NCI-H1436 treated with DMSO at 0.1 percent for 48 hours (cell line): ENCODE measurements at places on chromosomes 12 and 14.

DNA sequence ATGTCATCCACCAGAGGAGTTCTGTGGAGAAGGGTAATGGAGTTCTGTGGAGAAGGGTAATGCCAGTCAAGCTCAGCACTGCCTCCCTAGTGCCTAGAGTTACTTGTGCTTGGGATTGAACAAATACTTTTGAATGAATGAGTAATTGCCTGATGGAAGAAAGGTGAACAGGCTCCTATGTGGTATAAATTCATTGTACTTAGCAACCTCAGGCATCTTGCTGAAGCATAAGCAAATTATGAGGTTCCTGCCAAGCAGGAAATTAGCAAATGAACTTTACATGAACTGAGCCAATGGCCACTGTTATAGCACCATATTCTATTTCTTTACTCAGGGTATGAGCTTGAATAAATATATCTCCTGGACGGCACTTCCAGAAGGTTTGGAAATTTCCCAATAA is 1047.2 kb downstream of the SLC6A15 start:
- no peak for DNase-seq

GRCh38 chr12:131991816-131992430 is 42.2 kb downstream of the EP400 start:
- no peak for DNase-seq

GRCh38 chr12:114668151-114668885 is 15.7 kb downstream of the TBX3 start:
- no peak for DNase-seq

DNA sequence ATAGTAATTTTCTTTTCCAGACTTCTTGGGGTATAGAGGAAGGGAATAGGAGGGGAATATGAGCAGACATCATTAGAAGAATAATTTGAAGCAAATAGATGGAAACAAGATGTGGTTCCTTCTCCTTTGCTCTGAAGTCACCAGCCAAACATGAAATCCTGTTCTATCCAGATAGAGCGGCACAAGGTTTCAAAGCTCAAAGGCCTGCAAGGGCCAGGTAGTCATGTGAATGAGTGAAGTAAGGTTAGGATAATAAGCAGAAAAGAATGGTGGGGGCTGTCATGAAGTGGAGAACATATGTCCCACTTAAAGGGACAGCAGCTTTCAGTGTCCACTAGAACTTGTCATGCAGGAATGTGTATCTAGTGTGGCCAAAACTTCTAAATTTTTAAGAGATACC is 2.5 kb upstream of the IKZF4 start:
- no peak for DNase-seq

DNA sequence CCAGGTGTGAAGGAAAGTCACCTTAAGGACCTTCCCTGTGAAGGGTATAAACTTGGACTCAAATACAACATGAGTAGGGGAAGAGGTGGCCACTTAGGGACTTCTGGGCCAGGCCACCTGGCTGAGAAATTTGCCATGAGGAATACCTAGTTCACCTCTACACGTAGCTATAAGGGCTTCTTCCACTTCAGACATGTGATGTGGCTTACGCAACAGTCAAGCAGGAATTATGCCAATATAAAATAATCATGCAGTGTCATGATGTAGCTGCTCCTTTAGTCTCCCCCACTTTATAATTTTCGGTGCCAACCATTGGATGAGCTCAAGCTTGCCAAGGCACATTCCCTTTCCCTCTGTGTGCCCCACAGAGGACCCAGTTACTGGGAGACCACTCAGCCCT is 166.6 kb upstream of the BCL2L14 start:
- DNase-seq: no peak

DNA sequence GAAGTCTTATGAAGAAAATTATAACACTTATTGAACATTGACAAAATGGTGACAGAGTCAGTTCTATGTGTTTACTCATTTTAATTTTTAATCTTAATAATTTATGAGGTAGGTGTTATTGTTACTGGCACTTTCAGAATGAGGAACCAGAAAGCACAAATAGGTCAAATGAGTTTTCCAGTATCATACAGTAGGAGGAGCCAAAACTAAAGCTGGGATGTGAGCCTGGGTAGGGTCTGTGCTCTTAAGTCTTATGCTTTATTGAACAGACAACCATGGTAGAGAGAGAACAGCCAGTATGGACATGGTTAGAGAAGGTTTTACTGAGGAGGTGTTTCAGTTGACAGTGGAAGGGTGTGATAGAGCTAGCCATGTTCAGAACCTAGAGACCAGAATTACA is 775.7 kb downstream of the TMTC2 start:
- no peak for DNase-seq

DNA sequence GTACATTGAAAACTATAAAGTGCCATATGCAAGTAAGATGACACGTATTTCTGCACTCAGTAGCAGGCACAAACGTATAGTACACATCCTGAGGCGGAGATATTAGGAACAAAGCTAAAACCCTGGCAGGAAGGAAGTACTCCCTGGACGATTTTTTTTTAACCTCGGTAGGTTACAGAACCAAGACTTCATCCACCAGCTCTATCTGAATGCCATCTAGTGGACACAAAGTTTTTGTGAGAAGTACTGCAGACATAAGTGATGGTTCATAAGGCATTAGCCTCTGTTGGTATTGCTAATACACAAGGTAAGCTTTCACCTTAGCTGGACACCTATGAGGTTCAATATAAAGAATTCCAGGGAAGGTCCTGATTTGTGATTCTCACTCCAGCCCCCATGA is 83.0 kb upstream of the CCDC196 start:
- DNase-seq: no peak

DNA sequence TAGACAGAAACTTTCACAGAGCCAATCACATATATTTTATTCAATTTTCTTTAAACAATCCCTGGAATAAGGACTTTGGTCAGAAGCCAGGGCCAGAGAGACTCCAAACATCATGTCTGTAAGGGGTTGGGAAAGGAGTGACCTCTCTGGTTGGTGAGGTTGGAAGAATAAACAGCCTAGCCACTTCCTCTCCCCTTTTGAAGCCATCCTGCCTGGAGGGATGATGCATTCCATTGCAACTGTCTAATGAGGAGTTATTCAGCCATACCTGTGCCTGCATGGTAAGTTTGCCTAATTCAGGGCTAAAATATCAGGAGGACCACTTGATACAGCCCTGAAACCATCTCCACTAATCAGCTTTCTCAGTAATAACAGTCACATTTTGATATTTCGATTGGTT is 299.8 kb downstream of the KCNH5 start:
- DNase-seq: no peak

GRCh38 chr14:55512421-55512820 is 67.6 kb upstream of the KTN1 start:
- no peak for DNase-seq

DNA sequence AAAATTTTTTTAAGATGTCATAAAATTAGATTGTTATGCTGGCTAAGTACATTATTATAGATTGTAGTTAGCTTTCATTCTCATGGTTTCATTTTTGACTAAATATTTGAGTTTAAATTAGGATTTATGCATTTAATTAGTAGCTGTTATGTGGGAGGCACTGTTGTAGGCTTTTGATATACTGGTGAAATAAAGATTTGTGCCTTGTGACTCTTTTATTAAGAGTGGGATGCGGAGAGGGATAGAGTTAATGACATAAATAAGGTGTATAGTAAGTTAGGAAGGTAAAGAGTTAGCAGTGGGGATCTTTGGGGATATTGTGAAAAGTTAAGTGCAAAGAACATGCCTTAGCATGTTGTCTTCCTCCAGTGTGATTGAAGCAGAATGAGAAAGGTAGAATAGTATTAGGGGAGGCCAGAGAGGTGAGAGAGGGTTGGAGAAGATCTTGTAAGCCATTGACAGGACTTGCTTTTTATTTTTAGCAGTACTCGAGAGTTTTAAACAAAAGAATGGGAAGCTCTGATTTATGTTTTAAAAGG is 8.8 kb downstream of the ARHGAP5 start:
- no peak for DNase-seq

DNA sequence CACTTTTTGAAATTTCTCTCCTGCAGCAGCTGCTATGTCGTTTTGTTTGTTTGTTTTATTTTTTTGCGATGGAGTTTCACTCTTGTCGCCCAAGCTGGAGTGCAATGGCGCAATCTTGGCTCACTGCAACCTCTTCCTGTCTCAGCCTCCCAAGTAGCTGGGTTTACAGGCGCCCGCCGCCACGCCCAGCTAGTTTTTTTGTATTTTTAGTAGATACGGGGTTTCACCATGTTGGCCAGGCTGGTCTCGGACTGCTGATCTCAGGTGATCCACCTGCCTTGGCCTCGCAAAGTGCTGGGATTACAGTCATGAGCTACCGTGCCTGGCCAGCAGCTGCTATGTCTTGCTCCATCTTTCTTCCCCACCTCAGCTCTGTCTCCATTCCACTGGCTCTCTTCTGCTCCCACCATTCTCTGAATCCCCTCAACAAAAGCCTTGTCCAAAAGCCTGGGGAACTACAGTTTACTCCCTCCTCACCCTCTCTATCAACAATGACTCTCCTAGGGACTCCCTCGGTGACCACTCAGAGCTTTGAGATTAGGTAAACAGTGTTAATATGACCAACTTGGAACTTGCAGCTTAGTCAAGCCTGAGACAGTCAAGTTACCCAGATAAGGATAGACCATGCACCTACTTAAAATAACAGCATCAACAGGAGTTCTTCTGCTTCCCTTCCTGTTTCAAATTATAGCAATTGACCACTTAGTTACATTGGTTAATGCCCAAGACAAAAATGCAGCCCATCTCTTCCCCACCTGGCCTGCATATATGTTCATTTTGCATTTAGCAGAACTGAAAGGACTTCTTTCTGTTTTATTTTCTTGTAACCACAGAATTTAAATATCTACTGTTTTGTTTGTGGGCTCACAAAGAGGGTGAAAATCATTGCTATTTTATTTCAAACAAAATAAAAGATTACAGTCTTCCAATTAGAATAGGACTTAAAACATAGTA is 189.0 kb upstream of the AMIGO2 start:
- no peak for DNase-seq

DNA sequence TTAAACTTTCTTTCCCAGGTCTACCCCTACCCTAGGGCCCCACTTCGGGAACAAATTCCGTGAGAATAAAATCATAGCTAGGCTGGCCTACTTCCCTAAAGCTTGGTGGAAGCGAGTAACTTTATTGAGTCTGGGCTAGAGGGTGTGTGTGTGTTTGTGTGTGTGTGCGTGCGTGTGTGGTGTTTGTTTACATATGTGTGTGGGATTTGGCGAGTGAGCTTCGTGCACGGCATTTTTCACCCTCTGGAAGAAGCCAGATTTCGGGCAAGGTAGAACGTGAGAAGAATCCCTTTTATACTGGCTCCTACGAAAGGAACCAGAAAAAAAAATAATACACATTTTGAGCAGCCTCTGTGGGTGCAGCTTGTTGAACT is 7.5 kb upstream of the LHX5 start:
- no peak for DNase-seq

GRCh38 chr12:39006286-39006685 is 100.9 kb upstream of the CPNE8 start:
- DNase-seq: no peak

GRCh38 chr12:11656550-11656949 is 7.1 kb downstream of the ETV6 start:
- DNase-seq: no peak

DNA sequence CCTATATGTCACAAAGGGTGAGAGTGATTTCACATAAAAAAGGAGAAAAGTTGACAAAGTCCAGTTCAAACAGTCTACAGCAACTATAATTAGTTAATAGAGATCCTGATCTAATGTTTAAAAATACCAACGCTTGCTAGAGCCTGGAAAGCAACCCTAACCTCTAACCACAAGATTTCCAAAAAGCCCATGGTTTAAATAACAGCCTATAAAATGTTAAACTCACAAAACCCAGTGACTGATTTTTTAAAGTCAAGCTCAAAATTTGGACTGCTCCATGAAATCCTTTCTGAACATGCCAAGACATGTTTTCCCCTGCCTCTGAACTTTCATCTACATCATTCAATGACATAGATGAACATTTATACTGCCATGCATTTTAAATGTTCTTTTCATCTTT is 81.6 kb downstream of the PLEKHG7 start:
- no peak for DNase-seq

- DNase-seq: no peak
These were observed 1.6 kb downstream of the ZFP36L1 start for GRCh38 chr14:68791078-68791901.

DNA sequence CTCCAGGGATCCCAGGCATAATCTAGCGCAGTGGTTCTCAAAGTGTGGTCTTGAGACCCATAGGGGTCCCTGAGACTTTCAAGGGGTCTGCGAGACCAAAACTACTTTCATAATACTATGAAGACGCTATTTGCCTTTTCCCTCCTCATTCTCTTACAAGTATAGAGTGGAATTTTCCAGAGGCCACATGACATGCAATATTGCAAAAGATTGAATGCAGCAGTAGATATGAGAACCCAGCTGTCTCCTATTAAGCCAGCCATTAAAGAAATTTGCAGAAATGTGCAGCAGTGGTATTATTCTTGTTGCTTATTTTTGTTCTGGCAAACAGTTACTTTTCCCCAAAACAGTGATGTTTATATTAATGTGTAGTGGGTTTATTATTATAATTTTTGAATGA is 62.8 kb downstream of the VWF start:
- no peak for DNase-seq

DNA sequence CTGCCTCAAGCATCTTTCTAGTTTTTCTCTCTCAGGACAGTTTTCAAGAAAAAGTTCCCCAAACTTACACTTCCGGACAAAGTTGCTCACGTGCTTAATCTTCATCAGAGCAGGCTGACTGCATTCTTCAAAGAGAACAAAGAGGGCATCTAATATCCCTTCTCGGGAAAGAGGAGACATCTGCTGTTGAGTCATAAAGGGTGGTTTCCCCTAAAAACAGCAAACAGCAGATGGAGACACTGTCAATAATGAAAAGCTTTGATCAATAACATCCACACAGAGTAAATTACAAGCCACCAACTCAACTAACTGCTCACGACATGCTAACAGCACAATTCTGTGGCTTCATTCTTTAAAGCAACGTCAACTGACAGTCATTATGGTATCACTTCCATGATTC is 8.1 kb downstream of the CIT start:
- DNase-seq: no peak

GRCh38 chr12:24705741-24706358 is 243.1 kb downstream of the BCAT1 start:
- DNase-seq: no peak

DNA sequence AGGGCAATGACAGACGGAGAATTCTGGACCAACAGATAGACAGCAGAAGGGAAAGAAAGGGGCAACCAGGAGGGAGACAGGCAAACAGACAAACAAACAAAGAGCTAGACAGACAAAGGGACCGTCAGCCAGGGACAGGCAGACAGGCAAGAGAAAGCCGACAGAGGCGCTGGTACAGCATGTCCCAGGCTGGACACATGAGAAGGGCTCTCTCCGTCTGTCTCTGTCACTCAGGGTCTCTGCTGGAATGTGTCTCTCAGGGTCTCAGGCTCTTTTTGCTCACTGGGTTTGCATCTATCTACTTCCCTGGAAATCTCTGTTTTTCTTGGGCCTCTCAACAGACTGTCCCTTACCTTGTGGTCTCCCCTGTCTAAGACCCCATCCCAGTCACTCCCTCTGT is 8.2 kb upstream of the SMUG1 start:
- no peak for DNase-seq

GRCh38 chr12:49093792-49094159 is 825 bp downstream of the DHH start:
- DNase-seq: no peak

- no peak for DNase-seq
These were observed 117.2 kb upstream of the SSTR1 start for GRCh38 chr14:38090506-38090905.
